A673 (cell line): ENCODE measurements at places on chromosomes 4 and X.

DNA sequence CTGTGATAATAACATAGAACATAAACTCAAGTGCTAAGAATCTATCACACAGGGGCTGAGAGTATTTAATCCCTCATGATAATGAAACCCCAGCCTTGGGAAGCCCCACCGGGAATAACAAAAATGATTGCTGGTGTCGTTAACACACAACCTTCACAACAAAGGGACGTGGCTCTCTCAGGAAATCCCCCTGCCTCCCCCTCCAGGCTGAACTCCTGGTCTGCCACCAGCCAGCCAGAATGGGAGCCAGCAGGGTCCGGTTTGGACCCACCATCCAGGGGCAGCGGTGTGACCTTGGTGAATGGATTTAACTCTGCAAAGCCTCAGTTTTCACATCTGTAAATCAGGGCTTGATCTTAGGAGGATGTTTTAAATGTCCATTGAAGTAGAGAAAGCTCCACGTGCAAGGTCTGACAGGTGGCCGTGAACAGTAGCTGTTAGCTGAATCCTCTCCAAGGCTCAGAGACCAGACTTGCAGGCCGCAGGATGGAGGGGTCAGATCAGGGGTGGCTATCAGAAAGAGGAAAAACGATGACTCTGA, 46.5 kb downstream of the ABLIM2 start:
- DNase-seq = peak; percentile 59

- no peak for DNase-seq
These were observed 214.0 kb upstream of the PSAPL1 start for GRCh38 chr4:7648544-7649395.

- DNase-seq = no peak
These were observed 26.1 kb downstream of the NUDT6 start for GRCh38 chr4:122896270-122896669.

GRCh38 chr4:75498041-75498440, 16.2 kb downstream of the RCHY1 start:
- DNase-seq = no peak

GRCh38 chr4:13642170-13642950, 14.8 kb upstream of the BOD1L1 start:
- DNase-seq = no peak

- no peak for DNase-seq
These were observed 45.6 kb downstream of the RAP2C start for GRCh38 chrX:132173647-132174046.

DNA sequence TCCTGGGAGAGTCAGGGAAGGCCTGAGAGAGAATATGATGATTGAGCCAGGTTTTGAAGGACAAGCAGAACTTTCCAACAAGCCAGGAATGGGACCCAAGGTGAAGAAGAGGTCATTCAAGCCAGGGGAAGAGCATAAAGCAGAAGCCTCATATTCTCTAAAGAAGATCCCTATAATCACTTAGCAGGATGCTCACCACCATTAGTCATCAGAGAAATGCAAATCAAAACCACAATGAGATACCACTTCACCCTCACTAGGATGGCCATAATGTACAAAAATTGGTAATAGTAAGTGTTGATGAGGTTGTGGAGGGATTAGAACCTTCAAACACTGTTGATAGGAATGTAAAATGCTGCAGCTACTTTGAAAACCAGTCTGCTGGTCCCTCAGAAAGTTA, 20.5 kb upstream of the SUPT20HL1 start:
- no peak for DNase-seq

- DNase-seq = peak; percentile 84
These were observed 40.0 kb downstream of the TXK start for GRCh38 chr4:48093991-48094416.

DNA sequence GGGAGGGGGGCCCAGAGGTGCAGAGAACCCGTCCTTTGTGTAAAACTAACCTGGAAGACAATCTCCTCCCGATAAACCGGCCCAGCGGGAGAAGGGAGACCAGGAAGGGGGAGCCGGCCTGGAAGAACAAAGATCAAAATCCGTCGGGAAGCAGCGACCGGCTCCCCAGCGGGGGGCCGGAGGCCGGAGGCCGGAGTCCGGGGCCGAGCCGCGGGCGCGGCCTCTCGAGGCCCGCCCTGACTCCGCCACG, 552 bp downstream of the ZDHHC9 start:
- no peak for DNase-seq

DNA sequence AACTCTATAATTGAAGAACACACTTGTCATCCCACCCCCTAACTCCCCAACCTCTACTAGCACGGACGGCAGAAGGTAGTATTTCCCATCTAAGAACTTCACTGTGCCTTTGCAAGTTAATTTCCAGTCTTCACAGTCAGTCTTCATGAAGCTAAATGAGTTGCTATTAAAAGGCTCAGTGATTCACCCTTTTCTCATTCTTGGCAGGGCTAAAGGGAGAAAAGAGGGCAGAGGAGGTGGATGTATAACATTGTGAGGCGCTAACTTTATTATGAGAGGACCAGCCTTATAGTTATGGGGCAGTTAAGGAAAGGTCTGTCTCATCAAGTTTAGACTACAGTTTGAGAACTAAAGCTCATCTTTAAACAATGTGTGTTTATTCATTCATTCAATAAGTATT, 161.0 kb upstream of the S100G start:
- no peak for DNase-seq

DNA sequence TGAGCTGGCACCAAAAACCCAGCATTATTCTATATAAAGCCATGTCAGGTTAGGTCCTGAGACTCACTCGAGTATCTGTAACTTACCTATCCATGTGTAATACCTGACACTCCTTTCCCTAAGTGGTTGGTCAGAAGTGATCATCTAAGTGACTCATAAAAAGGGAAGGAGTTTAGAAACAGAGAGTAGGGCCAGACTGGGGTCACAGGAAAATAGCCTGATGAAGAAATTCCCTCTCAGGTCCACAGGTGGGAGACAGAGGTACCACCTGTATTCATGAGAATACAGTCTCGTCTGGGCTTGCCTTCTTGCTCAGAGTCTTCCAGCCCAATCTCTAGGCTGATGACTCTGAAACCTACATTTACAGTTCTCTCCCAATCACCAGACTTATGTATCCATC, 161.8 kb upstream of the MAP3K15 start:
- no peak for DNase-seq

DNA sequence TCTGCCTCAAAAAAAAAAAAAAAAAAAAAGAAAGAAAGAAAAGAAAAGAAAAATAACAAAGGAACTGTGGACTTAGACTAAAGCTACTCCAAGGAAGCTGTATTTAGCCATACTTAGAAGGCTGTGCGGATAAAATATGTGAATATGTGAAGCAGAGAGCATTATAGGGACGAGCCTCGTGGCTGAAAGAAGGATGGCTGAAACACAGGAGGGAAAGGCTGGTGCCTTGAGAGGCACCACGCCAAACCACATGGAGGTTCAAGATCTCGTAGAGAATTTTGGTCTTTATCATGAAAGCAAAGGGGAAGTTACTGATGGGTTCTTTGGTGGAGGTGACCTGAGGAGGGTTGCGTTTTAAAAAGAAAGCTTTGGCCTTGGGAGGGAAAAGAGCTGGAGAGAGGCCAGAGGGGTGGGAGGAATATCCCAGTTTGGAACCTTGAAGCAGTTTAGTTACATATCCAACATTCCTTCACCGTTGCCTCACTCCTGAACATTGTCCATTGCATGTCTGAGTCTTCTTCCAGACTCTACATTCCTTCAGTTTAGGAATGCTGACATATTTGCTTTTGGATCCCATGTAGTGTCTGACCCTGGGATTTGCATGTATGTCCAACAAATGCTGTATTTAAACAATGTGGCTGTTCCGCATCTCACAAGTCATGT, 82.5 kb downstream of the CPE start:
- no peak for DNase-seq

DNA sequence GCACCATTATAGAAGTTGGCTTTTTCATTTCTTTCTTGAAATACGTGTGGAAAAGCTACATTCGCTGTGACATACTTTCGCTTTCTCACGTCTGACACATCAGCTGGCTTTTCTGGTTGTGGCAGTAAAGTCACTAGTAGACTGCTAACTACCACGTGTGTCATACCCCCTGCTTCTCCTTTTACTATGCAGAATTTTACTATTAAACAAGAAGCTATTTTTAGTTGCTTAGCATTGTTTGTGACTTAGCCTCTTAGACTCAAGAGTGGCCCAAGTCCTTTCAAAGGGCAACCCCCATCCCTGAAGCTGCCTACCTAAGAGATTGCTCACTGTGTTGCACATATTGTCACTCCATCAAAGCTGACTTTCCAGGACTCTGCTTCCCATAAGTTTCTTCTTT, 2.1 kb upstream of the IL2 start:
- no peak for DNase-seq

DNA sequence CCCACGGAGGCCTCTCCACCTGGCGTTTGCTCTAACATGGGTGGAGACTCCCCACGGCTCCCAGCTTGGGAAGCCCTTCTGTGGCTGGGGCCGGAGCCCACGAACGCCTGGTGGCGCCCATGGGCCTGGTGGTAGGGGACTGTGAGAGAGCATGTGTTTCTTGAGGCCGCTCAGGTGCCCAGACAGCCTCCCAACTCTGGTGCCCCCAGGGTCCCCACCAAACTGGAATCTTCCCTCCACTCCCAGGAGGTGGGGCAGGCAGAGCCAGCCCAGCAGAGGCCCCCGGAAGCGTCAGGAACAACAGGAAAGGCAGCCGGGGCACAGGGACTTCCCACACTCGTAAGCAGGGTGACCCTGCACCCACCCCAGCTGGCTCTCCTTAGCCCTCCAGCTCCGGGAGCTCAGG, 33.3 kb upstream of the FGFR3 start:
- no peak for DNase-seq

DNA sequence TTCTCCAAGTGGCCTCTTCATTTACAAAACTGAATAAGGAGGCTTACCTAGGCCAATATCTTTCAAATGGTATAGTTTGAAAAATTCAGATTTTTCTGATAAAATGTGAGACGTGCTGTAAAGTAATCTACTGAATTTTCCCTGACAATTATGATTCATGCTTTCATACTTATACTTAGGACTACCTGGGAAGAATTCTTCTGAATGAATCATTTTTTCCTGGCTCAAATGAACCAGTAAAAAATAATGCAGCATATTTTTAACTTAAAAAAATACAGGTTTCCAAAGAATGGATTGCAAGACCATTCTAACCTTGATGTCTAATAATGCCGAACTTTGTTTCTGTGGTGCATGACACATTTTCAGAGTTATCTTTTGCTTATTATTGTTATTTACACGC, 375.4 kb downstream of the ZNF674 start:
- DNase-seq = no peak

GRCh38 chrX:78024349-78025059, 55.1 kb upstream of the PGAM4 start:
- DNase-seq = peak; percentile 42

GRCh38 chr4:38189445-38189844, 229.2 kb downstream of the PTTG2 start:
- no peak for DNase-seq

DNA sequence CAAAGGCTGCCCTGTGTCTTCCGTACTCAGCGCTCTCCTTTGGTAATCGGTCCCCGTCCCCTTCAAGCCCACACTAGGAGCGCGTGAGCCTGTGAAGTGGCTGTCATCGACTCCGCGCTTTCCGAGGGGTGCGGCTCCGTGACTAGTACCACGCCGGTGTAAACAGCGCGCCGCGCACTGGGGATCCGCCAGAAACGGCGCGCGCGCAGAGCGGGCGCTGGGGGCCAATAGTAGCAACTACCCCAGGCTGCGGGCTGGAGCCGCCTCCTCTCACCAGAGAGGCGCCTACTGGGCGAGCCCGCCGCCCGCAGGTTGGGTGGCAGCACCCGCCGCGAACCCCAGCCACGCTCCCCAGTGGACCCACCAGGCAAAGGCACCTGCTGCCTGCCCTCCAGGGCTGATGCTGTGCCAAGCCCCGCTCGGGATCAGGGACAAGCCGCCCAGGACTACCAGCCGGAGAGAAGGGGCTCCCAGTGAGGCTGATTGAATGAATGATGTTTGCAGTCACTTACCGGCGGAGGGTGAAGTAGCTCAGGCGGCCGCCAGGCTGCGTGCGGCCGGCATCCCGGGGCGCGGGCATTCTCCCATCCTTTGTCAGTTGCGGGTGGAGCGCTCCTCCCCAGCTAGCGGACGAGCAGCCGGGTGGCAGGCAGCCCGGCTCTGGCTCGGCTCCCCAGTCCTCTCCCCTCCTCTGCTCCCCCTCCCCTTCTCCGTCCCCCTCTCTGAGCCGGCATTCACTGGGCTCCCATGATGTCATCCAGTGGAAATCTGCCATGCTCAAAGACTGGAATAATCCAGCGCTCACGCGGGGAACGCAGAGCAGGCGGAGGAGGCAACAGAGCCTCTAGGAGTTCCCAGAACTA, 370.3 kb upstream of the SMIM31 start:
- peak; percentile 89 for DNase-seq

DNA sequence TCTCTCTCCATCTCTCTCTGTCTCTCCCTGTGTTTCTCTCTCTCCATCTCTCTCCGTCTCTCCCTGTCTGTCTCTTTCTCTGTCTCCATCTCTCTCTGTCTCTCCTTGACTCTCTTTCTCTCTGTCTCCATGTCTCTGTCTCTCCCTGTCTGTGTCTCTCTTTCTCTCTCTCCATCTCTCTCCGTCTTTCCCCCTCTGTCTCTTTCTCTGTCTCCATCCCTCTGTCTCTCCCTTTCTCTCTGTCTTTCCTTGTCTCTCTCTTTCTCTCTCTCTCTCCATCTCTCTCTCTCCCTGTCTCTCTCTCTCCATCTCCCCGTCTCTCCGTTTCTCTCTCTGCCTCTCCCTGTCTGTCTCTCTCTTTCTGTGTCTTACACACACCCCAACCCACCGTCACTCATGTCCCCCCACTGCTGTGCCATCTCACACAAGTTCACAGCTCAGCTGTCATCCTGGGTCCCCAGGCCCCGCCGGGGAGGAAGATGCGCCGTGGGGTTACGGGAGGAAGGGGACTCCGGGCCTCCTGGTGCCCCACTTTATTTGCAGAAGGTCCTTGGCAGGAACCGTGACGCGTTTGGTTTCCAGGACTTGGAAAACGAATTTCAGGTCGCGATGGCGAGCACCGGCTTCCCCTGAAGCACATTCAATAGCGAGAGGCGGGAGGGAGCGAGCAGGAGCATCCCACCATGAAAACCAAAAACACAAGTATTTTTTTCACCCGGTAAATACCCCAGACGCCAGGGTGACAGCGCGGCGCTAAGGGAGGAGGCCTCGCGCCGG, 1.2 kb upstream of the SHOX start:
- no peak for DNase-seq

DNA sequence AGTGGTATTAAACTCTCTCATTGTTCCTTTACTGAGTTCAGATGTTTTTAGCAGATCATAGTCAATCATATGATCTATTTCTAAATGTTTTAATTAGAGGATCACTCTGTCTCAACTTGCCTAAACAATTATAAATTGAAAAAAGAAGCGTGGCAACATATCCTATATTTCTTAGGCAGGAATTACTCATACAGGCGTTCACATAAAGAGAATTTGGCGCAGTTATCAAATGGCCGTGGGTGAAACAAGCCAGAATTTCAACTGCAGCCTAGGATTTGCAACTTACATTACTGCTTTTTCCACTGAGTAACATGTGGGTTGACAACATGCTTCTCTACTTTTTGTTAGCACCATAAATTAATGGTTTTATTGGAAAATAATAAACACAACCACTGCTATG, 141.3 kb downstream of the CPE start:
- no peak for DNase-seq

DNA sequence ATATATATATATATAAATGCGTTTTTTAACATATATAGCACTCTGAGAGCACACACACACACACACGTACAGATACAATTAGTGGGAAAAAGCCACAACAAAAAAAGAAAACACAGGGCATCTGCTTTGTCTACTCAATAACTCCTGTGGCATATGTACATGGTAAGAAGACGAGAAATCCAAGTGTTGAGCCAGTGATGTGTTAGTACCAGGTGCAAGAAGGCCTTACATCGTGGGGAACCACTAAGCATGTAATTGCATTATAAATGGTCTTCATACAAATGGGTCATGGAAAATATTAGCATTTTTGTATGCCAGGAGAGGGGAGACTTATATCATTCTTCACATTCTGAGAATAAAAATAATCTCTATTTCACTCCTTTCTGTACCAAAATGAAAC, 62.7 kb upstream of the FAM47B start:
- no peak for DNase-seq
